Tibial nerve (tissue), 4 donors: ENCODE measurements at places on chromosomes 16 and 17. TPM values are rescaled to one million over a fixed set of nuclear protein-coding genes. Genes with fewer than 3 reads are reported as not detected.

The MYH3 gene
- total RNA-seq, result 8.1 TPM

DNA sequence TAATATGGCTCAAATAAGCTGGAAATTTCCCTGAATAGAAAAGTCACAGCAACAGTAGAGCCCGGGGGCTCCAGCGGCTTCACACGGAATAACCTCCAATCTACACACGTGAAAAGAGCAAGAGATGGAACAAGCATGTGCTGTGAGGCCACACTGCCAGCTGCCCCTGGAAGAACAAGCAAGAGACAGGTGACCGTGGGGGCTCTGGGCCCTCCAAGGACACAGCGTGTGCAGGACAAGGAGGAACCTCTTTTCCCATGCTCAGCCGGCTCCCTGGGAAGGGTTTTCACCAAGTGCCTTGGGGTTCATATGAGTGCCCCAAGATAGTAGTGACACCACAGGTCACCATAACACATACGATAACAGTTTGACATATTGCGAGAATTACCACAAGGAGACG, 110.2 kb upstream of the ZNF750 start:
- no peak for DNase-seq

The SHBG gene
- 0.63 TPM for total RNA-seq

DNA sequence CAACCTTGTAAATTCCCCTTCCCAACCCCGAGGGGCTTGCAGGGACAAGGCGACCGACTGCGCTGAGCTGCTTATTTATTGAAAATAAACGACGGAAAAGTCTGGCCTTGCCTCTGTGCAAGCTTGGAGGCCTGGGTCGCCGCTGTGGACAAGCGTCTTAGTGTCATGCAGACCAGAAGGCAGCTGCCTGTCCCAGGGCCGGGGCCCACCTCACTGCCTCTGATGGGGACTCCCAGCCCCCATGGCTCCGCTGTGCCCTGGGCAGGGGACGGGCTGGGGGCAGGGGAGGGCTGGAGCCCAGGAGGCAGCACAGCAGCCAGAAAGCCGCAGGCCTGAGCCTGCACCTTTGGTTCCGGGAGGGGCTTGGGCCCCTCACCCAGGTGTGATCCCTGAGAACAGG, 20.7 kb downstream of the RABEP2 start:
- DNase-seq, result no peak

DNA sequence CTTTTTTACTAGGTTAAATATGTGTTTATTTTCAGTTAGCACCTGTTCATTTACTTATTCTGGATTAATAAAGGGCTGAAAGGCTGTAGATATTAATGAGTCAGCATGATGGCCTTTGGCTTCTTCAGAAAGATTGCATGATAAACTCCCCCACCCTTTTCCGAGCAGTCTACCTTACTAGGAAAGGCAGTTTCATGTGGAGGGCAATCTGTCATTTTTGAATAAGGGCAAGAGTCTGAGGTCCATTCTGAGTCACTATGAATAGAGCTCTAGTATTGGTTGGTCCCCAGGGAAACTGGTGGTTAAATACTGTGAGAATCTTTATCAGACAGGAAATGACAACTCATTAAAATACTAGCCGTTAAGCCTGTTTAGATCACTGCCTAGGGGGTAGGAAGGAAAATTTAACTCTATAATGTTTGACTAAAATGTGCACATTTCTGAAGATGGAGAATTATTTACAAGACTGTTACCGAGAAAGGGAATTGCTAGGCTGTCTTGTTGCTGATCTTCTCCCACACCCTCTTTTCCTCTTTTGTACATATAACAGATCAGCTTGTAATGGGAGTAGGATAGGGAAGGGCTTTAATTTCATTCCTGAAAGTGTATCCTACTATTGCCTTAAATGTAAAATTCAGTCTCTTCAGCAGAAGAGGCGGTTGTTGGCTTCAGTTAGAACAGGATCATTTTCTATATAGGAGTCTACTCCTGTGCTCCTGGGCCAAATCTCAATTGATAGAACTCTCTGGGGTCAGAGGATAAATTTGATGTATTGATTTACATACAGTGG, 63.3 kb downstream of the TUBD1 start:
- DNase-seq, result no peak

The ZNF286A gene
- total RNA-seq, result 7.5 TPM

- no peak for DNase-seq
Observed at GRCh38 chr16:13969711-13970110, 49.8 kb downstream of the ERCC4 start.

GRCh38 chr16:70694088-70694867, 8.4 kb upstream of the MTSS2 start:
- DNase-seq, result no peak

- no peak for DNase-seq
Observed at GRCh38 chr17:56269556-56270389, 116.5 kb downstream of the ANKFN1 start.

GRCh38 chr16:85888405-85889331, 10.3 kb upstream of the IRF8 start:
- DNase-seq, result no peak

The STX1B gene
- total RNA-seq, result 1.5 TPM

The TNK1 gene
- total RNA-seq, result 8.4 TPM

DNA sequence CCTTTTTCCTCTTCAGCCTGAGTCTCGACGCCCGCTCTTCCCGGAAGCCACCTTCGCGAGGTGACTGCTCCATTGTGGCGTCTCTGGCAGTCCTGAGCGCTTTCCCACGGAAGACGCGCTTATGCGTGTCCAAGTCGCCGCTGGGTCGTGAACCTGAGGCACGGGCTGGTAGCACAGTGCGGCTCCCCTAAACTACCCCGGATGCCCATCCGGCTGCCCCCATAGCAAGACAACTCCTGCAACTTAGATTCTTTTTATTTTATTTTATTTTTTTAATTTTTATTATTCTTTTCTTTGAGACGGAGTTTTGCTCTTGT, 2.1 kb upstream of the ESRP2 start:
- no peak for DNase-seq

The ICAM2 gene
- 32.2 TPM for total RNA-seq
